ENCODE measurements at places on chromosomes 11 and 22.

GRCh38 chr22:31615940-31616314, 46.1 kb downstream of the PISD start:
- H3K36me3 ChIP-seq, result peaks cover 71% of the 10 kb centered on the region
- H3K27ac ChIP-seq, result no peak overlapping the region
- H3K27me3 ChIP-seq, result no peaks in the 10 kb centered on the region
- no peaks in the 10 kb centered on the region for H3K4me1 ChIP-seq

- no peak overlapping the region for H3K4me3 ChIP-seq
- peaks cover 4% of the 10 kb centered on the region for H3K36me3 ChIP-seq
- no peak for DNase-seq
- no peak overlapping the region for H3K27ac ChIP-seq
- peaks cover 13% of the 10 kb centered on the region for H3K27me3 ChIP-seq
Observed at GRCh38 chr11:65066805-65067291, 8.5 kb upstream of the NAALADL1 start.

DNA sequence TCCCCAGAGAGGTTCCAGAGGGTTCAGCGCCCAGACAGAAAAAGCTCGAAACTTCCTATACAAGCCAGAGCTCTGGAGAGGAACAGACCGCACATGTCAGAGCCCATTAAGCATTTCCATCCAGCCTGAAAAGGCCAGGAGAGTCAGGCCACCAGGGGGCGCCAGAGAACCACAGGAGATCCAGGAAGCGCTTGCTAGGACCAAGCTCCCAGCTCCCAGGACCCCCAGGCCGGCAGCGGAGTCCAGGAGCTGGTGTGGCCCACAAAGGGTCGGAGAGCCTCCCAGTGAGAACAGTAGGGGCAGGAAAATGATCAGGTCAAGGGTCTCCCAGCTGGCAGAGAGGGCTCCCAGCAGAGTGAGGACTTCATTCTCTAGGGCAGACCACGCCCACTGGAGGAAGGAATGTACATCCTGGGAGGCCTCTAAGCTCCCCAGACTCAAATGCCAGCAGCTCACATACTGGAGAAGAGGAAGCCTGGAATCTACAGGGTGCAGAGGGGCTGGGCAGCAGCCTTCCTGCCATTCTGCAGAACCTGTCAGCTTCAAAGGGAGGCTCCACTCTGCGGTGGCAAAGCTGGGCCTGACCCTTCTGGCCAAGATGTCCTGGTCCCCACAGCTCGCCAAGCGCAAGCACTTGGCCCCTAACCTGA, 2.1 kb upstream of the MEI1 start:
- no peaks in the 10 kb centered on the region for H3K27me3 ChIP-seq
- H3K4me3 ChIP-seq, result peak overlapping the region; percentile 55
- H3K36me3 ChIP-seq, result peaks cover 5% of the 10 kb centered on the region
- H3K4me1 ChIP-seq, result no peaks in the 10 kb centered on the region
- DNase-seq, result peak; percentile 95
- H3K27ac ChIP-seq, result peak overlapping the region; percentile 60

DNA sequence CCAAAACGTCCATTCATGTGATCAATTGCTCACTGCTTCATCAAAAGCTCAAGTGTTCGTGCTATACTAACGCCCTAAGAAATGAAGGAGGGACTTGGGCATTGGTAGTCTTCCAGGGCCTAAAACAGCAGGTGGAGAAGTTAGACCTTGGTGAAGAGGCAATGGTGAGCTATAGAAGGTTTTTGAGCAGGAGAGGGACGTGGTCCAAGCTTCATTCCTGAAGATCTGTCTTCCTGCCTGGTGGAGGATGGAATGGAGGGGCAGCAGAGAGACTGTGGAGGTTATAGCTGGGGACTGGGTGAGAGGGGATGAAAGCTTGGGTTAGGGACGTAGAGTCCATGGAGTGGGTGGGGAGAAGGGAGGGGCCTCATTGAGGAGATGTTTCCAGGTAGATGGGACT, 97.7 kb downstream of the TP53I11 start:
- no peaks in the 10 kb centered on the region for H3K36me3 ChIP-seq
- peak overlapping the region; percentile 75 for H3K27ac ChIP-seq
- H3K4me1 ChIP-seq, result peaks cover 27% of the 10 kb centered on the region
- peaks cover 40% of the 10 kb centered on the region for H3K27me3 ChIP-seq

- peaks cover 79% of the 10 kb centered on the region for H3K27me3 ChIP-seq
- no peaks in the 10 kb centered on the region for H3K4me1 ChIP-seq
- H3K4me3 ChIP-seq, result no peak overlapping the region
- DNase-seq, result no peak
- H3K36me3 ChIP-seq, result no peaks in the 10 kb centered on the region
Observed at GRCh38 chr11:1908618-1909017, 10.9 kb upstream of the TNNT3 start.

- H3K36me3 ChIP-seq, result peaks cover 16% of the 10 kb centered on the region
- peak overlapping the region; percentile 96 for H3K27ac ChIP-seq
- peaks cover 17% of the 10 kb centered on the region for H3K4me1 ChIP-seq
- H3K27me3 ChIP-seq, result no peaks in the 10 kb centered on the region
- no peak for DNase-seq
Observed at GRCh38 chr11:34439610-34440198, 970 bp downstream of the CAT start.

- H3K27me3 ChIP-seq, result no peaks in the 10 kb centered on the region
- H3K36me3 ChIP-seq, result peaks cover 6% of the 10 kb centered on the region
- peaks cover 27% of the 10 kb centered on the region for H3K4me1 ChIP-seq
Observed at GRCh38 chr22:23085785-23086184, 15.5 kb downstream of the GNAZ start.

DNA sequence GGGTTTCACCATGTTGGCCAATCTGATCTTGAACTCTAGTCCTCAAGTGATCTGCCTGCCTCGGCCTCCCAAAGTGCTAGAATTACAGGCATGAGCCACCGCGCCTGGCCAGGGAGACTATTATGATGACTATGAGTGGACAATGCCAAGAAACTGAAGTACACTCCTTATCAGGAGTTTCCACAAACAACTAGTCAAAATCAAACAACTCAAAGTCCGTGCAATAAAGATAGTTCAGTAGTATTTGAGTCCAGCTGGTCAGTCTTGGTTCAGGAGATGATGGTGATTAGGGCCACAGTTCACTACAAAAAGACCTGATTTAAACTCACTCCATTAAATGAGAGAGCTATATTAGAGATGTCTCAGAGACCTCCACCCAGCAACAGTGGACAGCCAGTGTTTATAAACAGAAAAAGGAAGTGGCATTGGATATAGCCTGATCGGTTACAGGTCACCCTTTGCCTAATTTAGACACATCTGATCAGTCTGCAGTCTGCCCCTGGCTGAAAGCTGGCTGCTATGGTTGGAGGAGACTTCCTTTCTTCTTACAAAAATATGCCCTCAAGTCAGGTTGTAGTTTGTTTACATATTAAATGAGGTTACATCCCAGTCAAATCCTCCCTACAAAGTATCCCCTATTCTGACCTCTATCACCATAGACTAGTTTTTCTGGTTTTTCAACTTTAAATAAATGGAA, 17.0 kb downstream of the CD3E start:
- H3K27ac ChIP-seq, result peak overlapping the region; percentile 81
- H3K4me1 ChIP-seq, result peaks cover 23% of the 10 kb centered on the region
- H3K36me3 ChIP-seq, result no peaks in the 10 kb centered on the region
- no peaks in the 10 kb centered on the region for H3K27me3 ChIP-seq
- no peak overlapping the region for H3K4me3 ChIP-seq

DNA sequence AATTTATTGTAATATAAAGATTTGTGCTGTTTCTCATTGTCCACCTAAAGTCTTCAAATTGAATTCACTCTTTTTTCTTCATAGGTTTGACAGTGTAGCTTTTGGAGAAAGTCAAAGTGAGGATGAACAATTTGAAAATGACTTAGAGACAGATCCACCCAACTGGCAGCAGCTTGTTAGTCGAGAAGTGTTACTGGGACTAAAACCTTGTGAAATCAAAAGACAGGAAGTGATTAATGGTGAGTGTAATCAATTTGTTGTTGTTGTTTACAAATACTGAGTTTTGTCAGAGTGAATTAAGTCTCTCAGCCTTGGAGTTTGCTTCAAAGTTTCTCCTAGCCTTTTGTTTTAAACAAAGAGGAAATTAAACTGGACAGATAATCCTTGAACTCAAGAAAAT, 53.6 kb upstream of the GRIK4 start:
- H3K27ac ChIP-seq, result no peak overlapping the region
- no peaks in the 10 kb centered on the region for H3K27me3 ChIP-seq
- no peak for DNase-seq

DNA sequence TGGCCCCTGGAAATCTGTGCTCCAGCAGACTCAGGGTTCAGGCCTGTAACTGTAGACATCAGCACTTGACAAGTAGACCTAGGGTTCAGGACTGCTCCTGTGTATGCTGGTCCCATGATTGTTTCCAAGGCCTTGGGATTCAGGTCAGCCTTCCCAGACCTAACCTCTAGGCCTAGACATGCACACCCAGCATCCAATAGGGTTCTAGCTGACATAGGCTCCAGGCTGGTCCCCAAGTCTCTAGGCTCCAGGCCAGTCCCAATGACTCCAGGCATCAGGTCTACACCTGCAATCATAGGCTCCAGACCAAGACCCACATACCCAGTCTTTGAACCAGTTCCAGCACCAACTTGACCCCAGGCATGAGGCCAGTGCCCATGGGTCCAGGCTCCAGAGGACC, 166.2 kb upstream of the GRIA4 start:
- no peaks in the 10 kb centered on the region for H3K27me3 ChIP-seq
- H3K27ac ChIP-seq, result no peak overlapping the region
- H3K36me3 ChIP-seq, result no peaks in the 10 kb centered on the region
- no peak overlapping the region for H3K4me3 ChIP-seq
- no peak for DNase-seq

Measured in Calu3 (cell line).